Activated T-cell treated with anti-CD3 and anti-CD28 coated beads for 4 hours (primary cell): ENCODE measurements at places on chromosomes 4 and X.
A peak's percentile ranks its signal among the peaks of the same experiment; 100 is the strongest.

GRCh38 chr4:54217642-54218495 is 11.2 kb upstream of the PDGFRA start:
- DNase-seq, result peak; percentile 40

GRCh38 chr4:112951362-112952312 is 97.8 kb upstream of the ANK2 start:
- DNase-seq, result no peak

GRCh38 chr4:26074712-26075430 is 160.9 kb downstream of the SMIM20 start:
- peak; percentile 32 for DNase-seq

GRCh38 chrX:100931218-100931924 is 2.7 kb upstream of the XKRX start:
- DNase-seq, result no peak

GRCh38 chr4:41620594-41621256 is 82.8 kb downstream of the LIMCH1 start:
- DNase-seq, result no peak

DNA sequence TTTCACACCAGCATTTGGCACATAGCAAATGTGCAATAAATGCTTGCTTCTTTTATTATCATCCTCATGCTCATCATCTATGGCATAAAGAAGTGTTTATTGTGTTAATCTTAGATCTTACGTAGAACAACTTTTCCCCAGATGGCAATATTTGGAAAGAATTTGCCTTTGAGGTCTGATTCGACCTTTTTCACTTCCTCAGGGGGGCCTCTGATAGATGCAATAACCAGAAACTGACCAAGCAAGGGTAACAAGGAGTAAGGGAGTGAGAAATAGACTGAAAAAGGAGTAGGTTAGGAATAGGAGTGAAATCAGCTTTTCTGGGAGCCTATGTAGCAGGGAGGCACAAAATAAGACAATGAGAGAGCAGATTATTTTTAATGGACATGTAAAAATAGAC is 70.2 kb downstream of the RRAGB start:
- DNase-seq, result no peak

DNA sequence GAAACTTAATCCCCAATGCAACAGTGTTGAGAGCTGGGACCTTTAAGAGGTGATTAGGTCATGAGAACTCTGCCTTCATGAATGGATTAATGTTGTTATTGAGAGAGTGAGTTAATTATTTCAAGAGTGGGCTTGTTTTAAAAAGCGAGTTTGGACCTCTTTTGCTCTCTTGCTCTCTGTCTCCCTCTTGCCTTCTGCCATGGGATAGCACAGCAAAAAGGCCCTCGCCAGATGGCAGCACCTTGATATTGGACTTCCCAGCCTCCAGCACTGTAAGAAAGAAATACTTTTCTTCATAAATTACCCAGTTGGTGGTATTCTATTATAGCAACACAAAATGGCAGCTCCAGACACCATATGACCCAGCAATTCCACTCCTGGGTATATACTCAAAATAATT is 7.0 kb upstream of the ATP6AP2 start:
- no peak for DNase-seq

- DNase-seq, result peak; percentile 43
Observed at GRCh38 chrX:130091980-130092522, 18.2 kb downstream of the ELF4 start.

DNA sequence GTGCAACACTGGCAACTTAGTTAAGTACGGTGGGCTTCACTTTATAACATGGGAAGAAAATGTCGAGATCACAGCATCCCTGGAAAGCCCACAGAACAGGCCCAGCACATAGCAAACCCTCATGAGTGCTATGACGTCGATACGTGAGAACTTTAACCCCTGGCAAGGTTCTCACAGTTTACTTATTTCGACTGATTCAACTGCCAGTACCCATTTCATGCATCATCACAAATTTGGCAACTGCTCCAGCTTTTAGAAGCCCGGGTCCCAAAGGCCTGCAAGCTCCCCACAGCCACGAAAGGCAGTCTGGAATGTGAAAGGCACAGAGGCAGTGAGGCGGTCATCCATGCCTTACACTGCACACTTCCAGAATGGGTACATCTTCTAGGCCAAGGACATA is 41.2 kb downstream of the RELL1 start:
- no peak for DNase-seq

DNA sequence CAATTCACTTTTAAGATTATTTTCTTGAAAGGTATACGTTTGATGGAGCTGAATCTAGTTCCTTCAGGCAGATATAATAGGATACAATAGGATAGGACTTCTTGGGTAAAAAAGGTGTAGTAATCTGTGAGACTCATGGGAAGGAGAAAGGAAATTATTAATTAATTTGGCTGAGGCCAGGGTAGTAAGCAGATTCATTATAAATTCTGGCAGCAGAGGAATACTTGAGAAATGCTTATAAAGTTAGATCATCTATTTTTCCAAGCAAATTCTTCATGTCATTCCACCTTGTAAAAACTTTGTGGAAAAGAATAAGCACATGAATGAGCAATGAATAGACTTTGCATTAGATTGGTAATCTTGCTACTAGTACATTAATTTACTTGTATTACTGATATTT is 46.9 kb downstream of the GYPE start:
- DNase-seq, result no peak

DNA sequence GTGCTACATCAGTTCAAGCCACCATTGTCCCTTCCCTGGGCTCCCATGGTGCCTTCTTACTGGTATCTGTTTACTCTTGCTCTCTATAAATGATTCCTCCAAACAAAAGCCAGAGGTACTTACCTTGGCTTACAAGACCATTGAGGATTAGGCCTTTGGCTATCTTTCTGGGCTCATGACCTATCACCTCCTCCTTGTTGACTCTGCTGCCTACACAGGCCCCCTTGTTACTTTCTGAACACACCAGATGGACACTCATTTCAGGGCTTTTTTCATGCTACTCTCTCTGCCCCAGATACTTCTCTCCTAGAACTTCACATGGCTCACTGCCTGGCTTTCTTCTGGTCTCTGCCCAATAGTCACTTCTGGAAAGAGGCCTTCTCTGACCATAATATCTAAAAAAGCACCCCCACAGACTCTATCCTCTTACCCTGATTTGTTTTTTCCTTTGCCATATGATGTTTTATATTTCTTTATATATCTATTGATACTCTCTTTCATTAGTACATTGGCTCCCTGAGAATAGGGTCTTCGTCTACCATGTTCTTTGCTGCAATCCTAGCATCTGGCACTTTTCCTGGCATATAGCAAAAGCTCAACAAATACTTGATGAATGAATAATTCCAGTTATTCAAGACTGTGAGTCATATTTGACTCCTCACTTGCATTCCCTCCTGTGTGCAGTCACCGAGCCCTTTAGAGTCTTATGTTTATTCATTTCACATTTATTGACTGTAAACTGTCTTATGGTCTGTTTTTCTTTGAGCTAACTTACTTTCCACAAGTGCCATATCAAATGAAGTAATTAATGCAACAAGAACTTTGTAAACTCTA is 27.1 kb upstream of the TAPT1 start:
- no peak for DNase-seq

DNA sequence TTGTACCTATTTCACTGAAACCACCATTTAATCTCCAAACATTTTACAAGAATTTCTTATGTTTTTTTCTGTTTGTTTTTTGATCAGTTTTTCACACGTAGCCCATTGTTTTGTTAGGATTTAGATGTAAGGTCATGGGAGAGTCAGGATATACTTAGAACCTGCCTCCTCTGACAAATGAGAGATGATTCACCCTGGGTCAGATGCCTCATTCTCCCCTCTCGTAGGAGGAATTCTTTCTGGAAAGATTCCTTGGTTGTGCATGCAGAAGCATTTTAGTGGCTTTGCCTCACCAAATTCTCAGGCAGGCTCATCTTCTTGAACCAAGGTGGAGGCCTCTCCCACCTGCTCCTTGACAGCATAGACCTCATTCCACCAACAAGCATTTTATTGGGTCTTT is 599.3 kb downstream of the SPRY1 start:
- DNase-seq, result no peak

DNA sequence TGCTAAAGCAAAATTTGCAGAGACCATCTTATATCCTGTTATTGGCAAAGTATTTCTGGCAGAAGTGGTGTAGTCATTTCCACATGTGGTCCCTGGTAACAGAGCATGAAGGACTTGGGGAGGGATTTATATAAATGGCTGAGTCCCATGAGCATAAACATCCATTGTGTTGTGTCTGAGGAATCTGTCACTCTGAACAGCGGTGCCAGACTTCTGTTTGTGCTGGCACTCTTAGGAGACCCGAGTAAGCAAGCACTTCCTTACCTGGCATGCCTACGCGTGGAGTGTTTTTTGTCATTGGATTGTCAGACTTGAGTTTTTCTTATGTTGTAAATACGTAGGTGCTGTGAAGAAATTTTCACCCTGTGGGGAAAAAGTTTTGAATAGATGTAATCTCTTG is 285.9 kb downstream of the ARHGAP10 start:
- DNase-seq, result no peak

GRCh38 chr4:94567811-94568210 is 116.1 kb downstream of the PDLIM5 start:
- no peak for DNase-seq

GRCh38 chr4:52788806-52789205 is 37.6 kb upstream of the ERVMER34-1 start:
- no peak for DNase-seq

- no peak for DNase-seq
Observed at GRCh38 chr4:124025000-124025399, 628.4 kb downstream of the SPRY1 start.

- no peak for DNase-seq
Observed at GRCh38 chr4:70571772-70572171, 20.3 kb upstream of the AMBN start.

- DNase-seq, result no peak
Observed at GRCh38 chr4:159206427-159206871, 103.6 kb downstream of the RAPGEF2 start.

- no peak for DNase-seq
Observed at GRCh38 chr4:127482049-127482448, 150.7 kb upstream of the INTU start.

DNA sequence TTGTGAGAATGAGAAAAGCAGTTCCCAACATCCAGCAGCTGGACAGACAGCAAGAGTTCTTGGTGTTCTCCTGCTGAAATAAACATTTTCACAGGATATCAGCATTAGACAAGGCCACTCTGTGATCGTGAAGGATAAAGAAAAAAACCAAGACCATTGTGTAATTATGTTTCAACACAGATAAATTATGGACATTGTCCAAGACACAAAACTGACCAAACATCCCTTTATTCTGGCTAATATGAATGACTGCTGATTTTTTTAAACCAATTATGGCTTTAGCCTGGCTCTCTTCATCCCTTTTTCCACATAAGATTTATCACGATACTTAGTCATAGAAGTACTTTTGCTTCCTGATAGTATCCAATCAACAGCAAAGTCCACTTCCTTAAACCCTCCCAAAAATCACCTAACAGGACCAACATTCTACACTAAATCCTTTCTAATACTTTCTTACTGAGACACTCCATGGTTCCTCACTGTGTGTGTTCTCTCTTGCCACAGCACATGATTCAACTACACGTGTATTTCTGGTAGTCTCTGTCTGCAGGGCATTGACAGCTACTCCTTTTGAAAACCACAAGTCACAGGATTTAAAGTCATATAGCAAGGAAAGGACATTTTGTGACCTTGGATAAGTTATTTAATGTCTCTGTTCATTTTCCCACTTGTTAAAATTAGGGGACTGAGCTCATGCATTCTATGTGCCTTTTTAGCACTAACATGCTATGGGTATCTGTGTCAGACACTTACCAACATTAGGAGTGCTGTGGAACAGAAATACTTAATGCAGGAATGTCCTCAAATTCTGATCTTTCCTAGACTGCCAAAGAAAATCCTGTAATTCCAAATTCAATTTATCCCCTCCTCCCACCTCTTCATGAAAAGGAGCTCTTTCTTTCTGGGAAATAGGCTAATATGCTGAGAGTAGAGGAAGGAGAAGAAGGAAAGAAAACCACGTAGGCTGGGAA is 137.2 kb upstream of the PGRMC2 start:
- no peak for DNase-seq

DNA sequence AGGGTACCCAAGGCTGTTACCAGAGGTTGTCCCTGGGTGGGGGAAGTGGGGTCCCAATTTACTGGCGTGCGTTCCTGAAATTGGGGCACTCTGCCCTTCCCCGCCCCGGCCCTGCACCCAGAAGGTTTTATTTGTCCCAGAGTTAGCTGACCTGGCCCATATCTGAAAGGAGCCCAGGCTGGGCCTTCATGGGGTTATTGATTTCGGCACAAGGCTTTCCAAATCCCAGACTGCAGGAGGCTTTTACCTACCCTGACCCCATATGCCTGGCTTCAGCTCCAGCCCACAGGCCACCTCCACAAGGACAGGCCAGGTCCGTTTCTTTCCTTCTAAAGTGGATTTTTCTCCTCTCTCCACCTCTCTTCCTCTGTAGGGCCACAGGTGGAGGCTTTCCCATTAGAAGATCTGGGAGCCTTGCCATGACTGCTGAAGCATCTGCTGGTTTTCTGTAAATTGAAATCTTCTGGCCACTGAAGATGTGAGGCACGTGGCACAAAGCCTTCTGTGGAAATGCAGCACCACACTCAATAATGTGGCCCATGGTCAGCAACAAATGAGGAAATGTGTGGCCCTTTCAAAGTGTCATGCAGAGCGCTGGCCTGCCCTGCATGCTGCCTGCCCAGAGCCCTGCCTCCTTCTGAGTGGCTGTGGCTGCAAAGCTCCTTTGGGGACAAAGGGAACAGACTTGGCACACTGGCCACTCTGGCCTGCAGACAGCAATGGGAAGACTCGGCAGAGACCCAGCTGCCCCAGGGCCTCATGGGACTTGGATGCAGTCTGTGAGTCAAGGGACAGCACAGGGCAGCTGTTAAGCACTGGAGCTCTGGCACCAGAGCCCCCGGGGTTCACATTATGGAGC is 43.1 kb upstream of the MTM1 start:
- DNase-seq, result no peak

GRCh38 chrX:13044441-13044840 is at the start of gene FAM9C:
Gene FAM9C (minus strand): TSS chrX:13044620. CDS start chrX:13043789, 831 bp downstream.
- DNase-seq, result no peak

DNA sequence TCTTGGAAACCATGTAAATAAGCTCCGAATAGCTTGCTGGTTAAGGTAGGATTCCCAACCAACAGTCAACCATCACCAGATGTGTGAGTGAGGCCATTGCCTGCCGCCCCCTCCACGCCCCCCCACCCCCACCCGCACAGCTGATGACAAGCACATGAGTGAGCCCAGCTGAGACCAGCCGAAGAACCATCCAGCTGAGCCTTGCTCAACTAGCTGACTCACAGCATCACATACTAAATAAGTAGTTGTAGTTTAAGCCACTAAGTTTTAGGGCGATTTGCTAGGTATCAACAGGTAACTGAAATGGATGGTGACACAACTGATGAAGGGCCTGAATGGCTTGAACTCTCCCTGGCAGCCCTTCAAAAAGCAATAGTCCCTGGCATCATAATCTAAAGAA is 1.6 kb upstream of the CCDC149 start:
- no peak for DNase-seq

- DNase-seq, result no peak
Observed at GRCh38 chr4:146059151-146059550, 116.4 kb upstream of the LSM6 start.

DNA sequence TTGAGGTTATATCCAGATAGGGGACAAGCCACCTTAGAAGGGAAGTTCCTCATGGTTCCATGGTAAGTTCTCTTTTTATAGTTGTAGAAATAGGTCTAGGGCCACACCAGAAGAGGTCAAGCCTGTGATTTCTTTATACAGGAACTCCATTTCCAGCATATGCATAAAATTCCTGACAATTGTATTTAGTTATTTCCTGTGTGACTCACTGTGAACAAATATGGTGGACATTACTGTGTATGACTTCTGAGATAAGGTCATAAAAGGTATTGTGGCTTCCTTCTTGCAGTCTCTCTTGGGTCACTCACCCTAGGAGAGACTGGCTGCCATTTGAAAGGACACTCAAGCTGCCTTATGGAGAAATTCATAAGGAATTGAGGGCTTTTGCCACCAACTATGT is 2.2 kb upstream of the C4orf36 start:
- DNase-seq, result no peak
